ENCODE measurements at places on chromosomes 11 and 22. TPM values are rescaled to one million over a fixed set of nuclear protein-coding genes. Genes with fewer than 3 reads are reported as not detected.

The MLC1 gene
- not detected for total RNA-seq

- DNase-seq, result no peak
These were observed 109.1 kb upstream of the TIMP3 start for GRCh38 chr22:32692371-32692770.

The EI24 gene
- 35.5 TPM for total RNA-seq

The ROBO3 gene
- 16.2 TPM for total RNA-seq
